ENCODE measurements at places on chromosomes 5 and 9.

- no peak for DNase-seq
Observed at GRCh38 chr5:133932441-133933168, 35.8 kb downstream of the C5orf15 start.

- no peak for DNase-seq
Observed at GRCh38 chr5:82522897-82523296, 244.7 kb upstream of the RPS23 start.

DNA sequence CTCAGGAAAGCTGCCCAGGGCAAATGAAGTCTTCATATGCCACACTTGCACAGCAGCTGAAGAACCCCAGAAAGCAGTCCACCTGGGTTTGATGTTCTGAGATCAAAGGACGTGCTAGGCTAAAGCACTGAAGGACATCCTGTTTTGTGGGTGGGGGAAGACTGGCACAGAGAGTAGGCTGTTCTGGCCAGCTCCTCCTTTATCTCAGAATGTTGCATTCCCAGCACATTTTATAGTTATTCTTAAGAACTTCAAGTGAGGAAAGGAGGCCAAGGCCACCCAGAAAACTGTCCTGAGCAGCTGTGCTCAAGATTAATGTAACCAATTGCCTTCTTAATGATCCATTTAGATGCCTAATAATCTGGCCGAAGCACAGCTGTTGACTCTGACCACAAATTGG, 10.9 kb downstream of the SHOC1 start:
- no peak for DNase-seq

DNA sequence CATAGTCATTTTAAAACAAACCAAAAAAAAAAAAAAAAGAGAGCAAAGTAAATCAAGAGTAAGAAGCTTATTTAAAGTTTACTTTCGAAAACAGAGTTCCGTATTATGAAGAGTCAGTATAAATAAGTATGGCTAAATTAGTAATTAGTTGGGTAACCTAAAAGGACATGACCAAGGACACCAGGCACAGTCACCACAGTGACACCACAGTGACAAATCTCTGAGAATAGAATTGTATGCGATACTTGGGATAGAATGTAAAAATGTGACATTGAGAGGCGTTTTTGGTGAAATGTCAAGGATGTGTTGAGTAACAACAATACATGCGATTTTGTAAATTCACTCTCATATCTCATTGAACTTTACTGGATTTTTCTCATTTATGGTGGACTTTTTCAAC, 150.9 kb upstream of the SPEF2 start:
- DNase-seq, result no peak

- DNase-seq, result no peak
Observed at GRCh38 chr9:101727612-101728524, 10.6 kb downstream of the GRIN3A start.

DNA sequence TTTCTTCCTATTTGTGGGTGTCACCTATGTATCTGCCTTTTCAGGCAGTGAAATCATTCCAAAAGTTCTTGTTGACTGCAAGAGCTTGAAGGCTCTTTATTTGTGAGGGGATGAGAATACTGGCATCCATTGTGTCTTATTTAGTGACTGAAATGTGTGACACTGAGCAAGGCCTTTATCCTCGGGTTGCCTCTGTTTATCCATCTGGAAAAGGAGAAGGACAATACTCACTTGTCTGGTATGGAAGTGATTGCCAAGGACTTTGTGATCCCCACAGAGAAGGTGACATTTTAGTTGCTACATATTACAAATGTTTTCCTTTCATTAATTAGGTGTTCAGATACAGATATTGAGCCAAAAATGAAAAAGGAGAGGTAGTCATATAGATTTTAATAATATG, 80.2 kb downstream of the ARRDC3 start:
- no peak for DNase-seq

DNA sequence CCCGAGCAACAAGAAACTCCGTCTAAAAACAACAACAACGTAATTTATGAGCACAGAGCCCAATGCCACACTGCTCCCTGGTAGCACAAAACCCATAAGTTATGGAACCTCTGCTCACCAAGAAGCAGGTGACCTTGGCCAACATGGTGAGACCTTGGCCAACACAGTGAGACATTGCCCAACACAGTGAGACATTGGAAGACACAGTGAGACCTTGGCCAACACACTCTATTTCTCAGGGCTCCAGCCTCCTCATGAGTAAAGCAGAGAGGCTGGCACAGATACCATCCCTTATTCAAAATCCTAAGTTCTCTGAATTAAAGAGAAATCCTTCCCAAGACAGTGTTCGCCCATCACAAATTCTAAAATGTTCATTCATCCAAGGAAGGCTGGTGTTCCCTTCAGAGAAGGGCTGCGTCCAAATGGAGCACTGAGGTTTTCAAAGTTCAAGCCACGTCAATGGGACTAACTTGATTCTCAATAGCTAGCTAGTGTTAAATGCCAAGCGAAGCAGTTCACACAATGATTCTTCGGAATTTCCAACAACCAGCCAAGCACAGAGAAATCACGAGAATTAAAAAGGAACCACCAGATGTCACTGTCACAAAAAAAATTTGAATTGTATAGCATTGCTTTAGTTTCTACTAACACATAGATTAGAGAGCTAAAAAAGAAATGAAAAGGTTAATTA, 29.5 kb downstream of the TTC39B start:
- peak; percentile 22 for DNase-seq

DNA sequence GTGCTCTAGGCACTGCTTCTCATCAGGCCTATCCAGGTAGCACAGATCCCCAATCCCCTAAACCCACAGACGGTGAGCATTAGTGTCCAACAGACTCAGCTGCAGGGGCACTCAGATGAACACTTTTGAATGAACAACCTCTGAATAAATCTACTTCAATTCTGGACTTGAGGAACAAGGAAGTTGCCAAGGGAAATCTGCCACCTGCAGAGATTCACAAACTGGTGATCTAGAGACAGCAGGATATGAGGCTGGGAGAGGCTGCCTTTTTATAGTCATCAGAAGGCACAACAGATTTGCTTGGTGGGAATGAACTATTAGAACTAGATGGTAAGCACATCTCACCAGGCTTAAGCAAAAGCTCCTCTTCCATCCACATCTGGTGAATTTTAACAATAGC, 7.0 kb upstream of the HK3 start:
- no peak for DNase-seq

DNA sequence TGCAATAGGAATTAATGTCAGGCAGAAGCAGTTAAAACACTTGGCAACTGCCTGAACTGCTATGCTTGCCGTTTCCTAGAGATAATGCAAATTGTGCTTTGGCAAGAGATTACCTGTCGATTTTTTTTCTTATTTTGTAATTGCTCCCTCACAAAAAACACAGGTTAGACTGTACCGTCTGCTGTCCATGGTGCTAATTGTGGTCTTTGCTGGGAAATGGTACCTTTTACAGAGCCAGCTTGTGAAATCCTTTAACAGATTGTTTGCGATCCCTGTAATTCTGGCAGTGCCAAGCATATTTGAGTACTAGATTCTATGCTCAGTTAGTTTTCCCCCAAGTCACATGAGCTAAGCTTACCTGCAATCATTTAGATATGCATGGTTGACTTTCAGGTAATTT, 2125.8 kb upstream of the WWC1 start:
- DNase-seq, result no peak

Data from stromal cell of bone marrow (primary cell).